ENCODE measurements at places on chromosomes 12 and 14.

DNA sequence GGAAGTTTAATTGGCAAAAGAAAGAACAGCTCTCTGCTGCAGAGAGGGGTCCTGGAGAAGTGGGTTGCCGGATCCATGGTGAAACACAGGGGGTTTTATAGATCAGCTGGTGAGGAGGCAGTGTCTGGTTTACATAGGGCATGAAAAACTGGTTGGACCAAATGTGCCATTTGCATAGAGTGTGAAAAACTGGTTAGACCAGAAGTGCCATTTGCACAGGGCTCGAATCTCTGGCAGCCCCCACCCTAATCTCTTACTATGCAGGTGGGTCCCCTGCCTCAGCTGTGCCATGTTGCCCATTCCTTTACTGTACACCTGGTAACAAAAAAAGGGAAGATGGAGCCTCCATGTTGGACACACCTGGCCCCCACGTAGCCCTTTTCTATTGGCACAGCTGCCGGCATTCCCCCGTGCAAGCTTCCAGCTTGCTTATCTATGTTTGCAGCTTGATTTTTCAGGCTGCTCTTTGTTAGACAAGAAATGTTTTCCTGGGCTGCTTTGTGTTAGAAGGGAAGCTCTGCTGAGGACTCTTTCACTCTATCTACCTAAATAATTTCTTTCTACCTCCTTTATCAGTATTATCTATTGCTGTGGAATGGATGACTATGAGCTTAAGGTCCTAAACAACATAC, 61.1 kb upstream of the TMEM132D start:
- no peak for DNase-seq

DNA sequence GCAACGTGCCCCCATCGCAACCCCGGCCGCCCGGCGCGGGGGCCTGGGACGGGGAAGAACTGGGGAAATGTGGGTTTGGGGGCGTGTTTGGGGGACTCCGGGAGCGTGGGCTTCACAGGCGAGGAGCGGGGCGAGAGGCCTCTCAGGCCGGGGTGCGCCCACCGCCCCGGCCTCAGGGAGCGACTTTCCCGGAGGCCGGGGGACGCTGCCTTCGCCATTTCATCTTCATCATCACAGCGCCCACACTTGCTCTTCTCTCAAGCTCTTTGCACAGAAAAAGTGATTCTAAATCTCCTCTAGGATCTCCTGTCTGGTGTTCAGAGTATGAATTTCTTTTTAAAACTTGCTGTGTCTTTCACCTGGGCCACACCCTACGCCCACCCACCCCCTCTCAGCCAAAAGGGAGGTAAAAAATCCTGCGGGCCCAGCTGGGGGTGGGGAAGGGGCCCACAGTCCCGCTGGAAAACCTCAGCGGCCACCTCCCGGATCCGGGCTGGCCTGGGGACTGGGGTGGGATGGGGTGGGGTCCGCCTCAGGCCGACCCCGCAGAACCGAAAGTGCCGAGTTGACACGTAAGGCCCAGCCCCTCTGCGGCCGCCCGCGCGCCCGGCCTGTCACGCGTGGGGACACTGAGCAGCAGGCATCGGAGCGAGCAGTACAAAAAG, 7.4 kb downstream of the CDKN1B start:
- no peak for DNase-seq

DNA sequence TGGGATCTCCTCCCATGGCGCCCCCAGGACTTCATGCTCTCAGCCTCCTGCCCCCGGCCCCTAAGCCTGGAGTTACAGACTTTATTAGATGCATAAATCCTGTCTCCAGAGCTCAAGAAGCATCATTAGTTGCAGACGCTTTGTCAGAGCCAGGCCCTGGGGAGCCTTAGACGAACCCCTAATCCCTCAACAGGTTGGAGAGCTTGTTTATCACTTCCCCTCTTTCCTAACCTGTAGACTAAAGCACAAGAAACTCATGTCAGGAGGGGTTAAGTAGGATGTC, 260 bp upstream of the NPFF start:
- no peak for DNase-seq

DNA sequence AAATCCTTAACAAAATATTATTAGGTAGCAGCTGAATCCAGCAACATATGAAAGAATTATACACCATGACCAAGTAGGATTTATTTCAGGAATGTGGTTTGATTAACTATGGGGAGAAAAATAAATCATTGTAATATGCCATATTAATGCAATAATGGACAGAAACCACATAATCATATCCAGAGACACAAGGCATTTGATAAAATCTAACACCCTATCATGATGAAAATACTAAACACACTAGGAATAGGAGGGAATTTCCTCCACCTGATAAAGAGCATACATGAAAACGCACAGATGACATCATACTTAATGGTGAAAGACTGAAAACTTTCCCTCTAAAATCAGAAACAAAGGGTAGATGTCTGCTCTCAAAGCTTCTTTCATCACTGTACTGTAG, 238.9 kb downstream of the PHLDA1 start:
- no peak for DNase-seq

DNA sequence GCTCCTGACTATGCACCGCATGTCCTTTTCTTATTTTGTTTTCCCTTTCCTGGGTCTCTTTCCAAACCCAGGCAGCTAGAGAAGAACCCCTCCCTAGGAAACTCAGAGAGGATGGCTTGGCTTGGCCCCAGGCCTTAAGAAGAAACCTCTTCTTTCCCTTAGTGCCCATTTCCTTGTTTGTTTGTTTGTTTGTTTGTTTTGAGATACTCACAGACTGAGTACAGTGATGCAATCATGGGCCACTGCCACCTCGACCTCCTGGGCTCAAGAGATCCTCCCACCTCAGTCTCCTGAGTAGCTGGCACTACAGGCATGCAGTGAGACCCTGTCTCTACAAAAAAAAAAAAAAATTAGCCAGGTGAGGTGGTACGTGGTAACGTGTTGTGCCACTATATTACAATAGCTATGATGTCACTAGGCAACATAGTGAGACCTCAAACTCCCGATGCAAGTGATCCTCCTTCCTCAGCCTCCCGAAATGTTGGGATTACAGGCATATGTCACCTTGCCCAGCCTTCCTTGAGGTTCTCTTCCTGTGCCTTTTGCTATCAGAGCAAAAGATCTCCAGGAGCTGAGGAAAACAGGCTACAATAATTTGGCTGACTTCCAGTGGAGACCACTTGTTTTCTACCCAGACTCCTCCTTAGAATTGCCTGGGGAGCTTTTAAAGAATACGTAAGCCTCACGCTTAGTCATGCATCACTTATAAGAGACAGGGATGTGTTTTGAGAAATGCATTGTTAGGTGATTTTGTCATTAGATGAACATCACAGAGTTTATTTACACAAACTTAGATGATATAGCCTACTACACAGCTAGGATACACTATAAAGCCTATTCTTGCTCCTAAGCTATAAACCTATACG, 34.5 kb upstream of the LGALS3 start:
- no peak for DNase-seq
